ENCODE measurements at places on chromosomes 5 and 9. TPM values are rescaled to one million over a fixed set of nuclear protein-coding genes. Genes with fewer than 3 reads are reported as not detected.

BDP1 gene
- total RNA-seq: 42.8 TPM

GRCh38 chr9:107485458-107486043 is 4.0 kb downstream of the KLF4 start:
- no peak for DNase-seq

DNA sequence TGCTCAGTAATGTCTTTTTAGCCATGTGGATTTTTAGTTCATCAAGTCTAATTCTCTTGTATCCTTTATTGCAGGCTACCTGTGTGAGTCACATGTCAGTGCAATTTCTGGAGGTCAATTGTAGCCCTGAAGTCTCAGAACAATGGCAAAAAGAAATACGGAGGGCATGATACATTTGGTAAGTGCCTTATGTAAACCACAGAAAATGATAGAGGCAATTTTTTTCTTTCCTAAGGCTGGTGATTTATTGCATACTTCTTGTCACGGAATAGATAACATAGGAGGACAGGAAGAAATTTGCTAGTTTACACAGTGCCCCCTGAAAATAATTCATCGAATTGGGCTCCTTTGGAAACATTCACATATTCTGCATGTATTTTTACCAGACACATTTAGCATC is 235.9 kb downstream of the DMRTA1 start:
- no peak for DNase-seq

FOXD4L6 gene
- not detected for total RNA-seq

NUTM2G gene
- not detected for total RNA-seq

SPINK4 gene
- total RNA-seq: not detected

DNA sequence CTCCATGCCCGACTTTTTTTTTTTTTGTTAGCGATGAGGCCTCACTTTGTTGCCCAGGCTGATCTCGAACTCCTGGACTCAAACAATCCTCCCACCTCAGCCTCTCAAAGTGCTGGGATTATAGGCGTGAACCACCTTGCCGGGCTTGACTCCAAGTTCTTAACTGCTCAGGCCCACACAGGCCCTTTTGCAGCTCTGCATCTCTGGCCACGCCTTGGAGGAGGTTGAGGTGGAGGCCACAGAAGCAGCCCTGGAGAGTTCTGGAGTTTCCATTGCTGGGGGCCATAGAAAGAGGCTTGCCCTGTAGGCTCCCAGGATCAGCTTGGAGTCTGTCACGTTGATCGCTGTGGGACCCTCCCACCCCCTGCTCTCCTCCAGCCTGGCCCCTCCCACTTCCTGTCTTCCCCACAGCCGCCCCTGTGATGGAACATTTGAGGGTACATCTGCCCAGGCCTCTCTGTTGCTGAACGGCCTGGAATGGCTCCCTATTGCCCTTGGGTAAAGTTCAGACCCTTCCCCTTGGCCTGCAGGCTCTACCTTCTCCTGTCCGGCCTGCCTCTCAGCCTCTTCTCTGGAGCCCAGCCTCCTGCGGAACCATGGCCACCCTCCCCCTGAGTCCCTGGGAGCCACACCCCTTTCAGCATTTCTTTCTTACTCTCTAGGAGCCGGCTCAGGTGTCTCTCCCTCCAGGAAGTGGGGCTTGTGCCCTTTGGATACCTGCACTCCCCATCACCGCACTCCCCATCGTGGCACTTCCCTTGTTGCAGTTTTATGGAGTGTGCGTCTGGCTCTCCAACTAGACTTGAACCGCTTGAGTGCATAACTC is 30.4 kb upstream of the IER5L start:
- peak; percentile 54 for DNase-seq

DNA sequence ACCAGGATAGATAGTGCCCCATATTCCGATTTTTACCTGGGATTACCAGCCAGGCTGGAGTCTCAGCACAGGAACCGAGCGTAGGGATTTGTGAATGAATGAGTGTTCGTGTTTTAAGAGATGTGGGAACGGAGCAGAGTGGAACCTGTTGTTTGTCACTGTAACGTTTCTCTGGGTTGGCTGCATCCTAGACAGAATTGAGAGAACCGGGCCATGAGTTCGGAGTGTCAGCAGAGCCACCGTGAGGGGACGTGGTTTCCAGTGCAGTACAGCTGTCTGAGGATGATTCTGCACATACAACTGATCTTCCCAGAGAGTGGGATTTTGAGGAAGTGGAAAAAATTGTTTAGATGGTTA is 1.2 kb downstream of the PDE8B start:
- DNase-seq: no peak

FOXD4L3 gene
- 0.25 TPM for total RNA-seq

DNA sequence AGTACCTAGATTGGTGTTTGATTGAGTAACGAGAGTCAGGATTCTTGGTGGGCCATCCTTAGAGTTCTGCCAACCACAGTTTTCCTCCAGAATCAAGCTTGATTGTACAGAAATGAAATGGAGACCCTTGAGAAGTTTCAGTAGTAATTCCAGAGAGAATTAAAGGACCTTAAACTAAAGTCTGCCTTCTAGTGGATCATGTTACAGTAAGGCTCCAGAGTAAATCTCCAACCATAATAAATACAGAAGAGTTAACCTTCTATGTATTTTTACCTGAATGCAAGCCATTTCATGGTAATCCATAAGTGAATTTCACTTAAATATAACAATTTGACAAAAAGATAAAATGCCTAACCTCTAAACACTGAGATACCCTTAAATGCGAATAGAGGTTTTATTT is 53.0 kb upstream of the CNTLN start:
- no peak for DNase-seq

DNA sequence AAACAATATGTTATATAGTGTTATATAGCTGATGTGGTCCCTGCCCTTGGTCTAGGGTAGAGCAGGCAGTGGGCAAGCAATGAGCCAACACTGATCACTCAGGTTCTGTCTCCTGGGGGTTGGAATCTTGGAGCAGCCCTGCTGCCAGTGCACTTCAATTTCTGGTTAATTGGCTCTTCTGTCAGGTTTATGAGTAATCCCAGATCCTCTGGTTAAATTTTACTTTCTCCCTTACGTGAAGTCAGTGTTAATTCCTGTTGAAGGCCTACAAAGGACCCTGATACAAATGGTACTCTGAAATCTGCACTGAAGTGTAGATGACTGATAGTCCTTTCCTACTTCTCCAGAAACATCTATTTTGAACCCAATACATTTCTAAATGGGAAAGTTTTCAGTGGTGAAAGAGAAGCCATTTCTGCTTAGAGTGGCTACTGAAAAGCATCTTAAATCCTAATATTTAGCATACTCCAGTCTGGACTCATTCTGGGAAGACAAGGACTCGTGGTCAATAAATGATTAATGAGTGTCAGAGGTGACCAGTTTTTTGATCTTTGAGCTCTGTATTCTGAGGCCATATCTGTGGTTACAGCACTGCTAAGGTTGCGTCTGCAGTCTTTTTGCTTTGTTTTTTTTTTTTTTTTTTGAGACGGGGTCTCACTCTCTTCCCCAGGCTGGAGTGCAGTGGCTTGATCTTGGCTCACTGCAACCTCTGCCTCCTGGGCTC is 442.4 kb downstream of the KIF4B start:
- DNase-seq: no peak

GRCh38 chr5:79573983-79574890 is 38.0 kb upstream of the TENT2 start:
- DNase-seq: no peak

DNA sequence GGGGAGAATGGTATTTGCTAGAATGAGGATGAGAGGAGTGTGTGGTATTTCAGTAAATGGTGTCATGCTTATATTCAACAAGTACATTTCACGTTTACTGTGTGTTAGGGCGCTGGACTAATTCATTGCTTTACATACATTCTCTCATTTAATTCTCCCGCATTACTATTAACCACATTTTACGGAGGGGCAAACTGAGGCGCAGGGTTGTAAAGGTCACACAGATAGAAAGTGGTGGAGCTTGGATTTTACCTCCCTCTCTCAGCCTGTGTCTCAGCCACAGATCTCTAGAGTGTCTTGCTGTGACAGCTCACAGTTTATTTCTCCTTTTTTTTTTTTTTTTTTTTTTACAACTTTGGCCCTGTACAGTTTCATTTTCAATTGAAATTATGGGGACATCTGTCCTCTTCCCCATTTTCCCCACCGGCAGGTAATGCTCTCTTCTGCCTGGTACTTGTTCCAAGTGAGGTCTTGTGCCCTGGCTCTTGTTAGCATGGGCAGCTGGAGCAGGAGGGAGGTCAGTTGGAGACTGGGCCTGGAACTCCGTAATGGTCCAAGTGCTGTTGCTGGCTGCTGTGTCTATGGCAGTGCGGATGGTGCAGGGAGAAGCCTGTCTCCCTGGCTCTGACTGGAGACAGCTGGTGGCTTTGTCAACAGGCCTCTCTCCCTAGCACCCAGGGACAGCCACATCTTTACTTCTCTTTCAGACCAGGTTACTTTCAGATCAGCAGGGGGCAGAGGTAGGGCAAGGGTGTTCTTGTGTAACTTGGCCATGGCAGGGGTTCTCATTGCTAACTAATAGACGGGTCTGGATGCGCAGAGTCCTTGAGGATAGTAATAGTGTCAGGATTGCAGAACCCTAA is 20.5 kb upstream of the NDST1 start:
- DNase-seq: no peak

C9 gene
- not detected for total RNA-seq

HMGCR gene
- 39.2 TPM for total RNA-seq

- no peak for DNase-seq
Observed at GRCh38 chr9:136756836-136757235, 1.2 kb downstream of the LCN8 start.

CCDC152 gene
- total RNA-seq: 7.8 TPM

- no peak for DNase-seq
Observed at GRCh38 chr5:155004138-155004744, 9.3 kb upstream of the KIF4B start.
